Progenitor cell of endocrine pancreas (in vitro differentiated cells): ENCODE measurements at places on chromosomes 4 and X. TPM values are rescaled to one million over a fixed set of nuclear protein-coding genes. Genes with fewer than 3 reads are reported as not detected.

DNA sequence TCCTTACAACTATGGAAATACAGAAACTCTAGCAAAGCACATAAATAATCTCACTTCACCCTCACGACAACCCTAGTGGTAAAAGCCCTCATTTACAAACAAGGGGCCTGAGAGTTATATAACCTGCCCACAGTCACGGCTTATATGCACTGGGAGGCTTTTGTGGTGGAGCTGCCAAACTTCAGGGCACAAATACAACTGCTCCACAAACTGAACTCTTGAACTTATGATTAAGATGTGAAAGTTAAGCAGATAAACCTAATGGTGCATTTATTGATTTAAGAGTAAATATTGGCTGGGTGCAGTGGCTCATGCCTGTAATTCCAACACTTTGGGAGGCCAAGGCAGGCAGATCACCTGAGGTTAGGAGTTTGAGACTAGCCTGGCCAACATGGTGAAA, 19.0 kb downstream of the SLC2A9 start:
- H3K27me3 ChIP-seq = no peaks in the 10 kb centered on the region
- DNase-seq = no peak
- H3K4me1 ChIP-seq = peaks cover 15% of the 10 kb centered on the region
- H3K4me3 ChIP-seq = no peak overlapping the region
- no peaks in the 10 kb centered on the region for H3K36me3 ChIP-seq

GRCh38 chrX:100659431-100660137, 15.6 kb downstream of the SRPX2 start:
- peaks cover 2% of the 10 kb centered on the region for H3K4me1 ChIP-seq
- DNase-seq = no peak
- H3K27me3 ChIP-seq = no peaks in the 10 kb centered on the region
- H3K4me3 ChIP-seq = no peak overlapping the region
- no peaks in the 10 kb centered on the region for H3K36me3 ChIP-seq
- no peak overlapping the region for H3K27ac ChIP-seq

DNA sequence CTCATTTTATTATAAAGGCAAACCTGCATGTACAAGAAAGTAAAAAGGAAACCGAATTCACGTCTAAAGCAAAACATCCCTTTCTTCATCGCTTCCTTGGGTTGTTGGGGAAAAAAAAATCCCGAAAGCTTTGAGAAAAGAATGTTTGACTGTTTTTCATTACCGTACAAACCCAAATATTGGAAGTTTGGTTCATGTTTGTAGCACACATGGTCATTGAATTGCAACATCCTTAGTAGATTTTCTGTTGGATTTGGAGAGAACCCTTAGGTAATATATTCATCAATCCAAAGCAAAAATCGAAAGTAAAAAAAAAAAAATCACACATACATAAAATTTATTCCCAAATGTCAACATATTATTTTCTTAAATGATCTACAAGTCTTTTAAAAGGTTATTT, 420.3 kb downstream of the MAPK10 start:
- no peak overlapping the region for H3K4me3 ChIP-seq
- no peaks in the 10 kb centered on the region for H3K27me3 ChIP-seq
- DNase-seq = no peak
- peaks cover 12% of the 10 kb centered on the region for H3K36me3 ChIP-seq

GRCh38 chr4:90328558-90328957, 201.4 kb downstream of the CCSER1 start:
- no peak overlapping the region for H3K27ac ChIP-seq
- H3K27me3 ChIP-seq = no peaks in the 10 kb centered on the region
- H3K4me1 ChIP-seq = no peaks in the 10 kb centered on the region
- DNase-seq = no peak
- H3K4me3 ChIP-seq = no peak overlapping the region
- H3K36me3 ChIP-seq = no peaks in the 10 kb centered on the region

- no peak for DNase-seq
- no peak overlapping the region for H3K4me3 ChIP-seq
- no peaks in the 10 kb centered on the region for H3K36me3 ChIP-seq
Measured at GRCh38 chrX:100647739-100648138, 3.7 kb downstream of the SRPX2 start.

DNA sequence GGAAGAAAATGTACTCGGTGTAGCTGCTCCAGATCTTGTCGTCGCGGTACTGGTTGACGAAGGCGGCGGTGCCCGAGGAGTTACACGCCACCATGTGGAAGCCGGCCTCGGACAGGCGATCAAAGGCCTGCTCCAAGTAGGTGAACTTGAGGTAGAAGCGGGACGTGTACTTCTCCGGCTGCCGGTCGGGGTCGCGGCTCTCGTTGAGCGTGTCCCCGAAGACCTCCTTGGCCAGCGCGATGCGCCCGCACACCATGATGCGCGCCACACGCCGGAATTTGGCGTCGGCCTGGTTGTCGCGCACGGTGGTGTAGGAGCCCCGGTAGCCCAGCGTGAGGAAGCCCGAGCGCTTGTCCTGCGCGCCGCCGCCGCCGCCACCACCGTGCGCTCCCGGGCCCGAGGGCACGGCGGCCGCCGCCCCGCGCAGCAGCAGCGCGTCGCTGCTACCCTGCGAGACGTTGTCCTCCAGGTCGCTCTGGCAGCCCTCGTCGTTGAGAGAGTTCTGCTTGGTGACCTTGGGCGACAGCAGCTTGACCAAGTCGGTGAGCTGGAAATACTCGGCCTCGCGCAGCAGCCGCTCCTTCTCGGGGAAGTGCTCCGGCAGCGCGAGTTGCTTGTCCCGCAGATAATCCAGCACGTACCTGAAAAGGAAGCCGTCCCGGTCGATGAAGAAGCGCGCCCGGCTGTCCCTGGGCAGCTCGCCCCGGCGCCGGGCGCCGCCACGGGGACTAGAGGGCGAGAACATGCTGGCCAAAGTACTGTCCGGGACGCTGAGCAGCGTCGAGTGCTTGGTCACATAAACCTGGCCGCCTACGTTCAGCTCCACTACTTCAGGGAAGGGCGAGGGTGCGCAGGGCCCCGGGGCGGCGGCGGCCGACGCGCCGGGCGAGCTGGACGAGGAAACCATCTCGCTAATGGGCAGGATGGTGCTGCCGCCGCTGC, 775 bp downstream of the KCTD8 start:
- H3K4me3 ChIP-seq = peak overlapping the region; percentile 74
- peak; percentile 39 for DNase-seq
- no peaks in the 10 kb centered on the region for H3K36me3 ChIP-seq
- peak overlapping the region; percentile 93 for H3K27ac ChIP-seq

GRCh38 chrX:3295731-3296130, 50.7 kb downstream of the MXRA5 start:
- no peak overlapping the region for H3K27ac ChIP-seq
- DNase-seq = no peak
- H3K4me3 ChIP-seq = no peak overlapping the region
- H3K4me1 ChIP-seq = no peaks in the 10 kb centered on the region
- H3K36me3 ChIP-seq = no peaks in the 10 kb centered on the region

DNA sequence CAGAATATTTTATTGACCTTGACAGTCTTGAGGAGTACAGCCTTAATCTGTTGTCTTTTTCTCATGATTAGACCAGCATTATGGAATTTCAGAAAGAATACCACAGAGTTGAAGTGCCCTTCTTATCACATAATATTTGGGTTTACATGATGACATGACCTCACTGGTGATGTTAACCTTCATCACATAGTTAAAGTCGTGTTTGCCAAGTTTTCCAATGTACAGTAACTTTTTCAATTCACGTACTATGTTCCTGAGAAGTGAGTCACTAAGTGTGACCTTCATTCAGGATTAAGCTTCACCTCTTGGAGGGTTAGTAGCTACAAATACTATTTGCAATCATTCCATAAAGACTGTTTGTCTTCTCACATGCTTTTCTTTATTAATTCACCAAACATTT, 52.1 kb downstream of the RAB40A start:
- H3K4me1 ChIP-seq = peaks cover 17% of the 10 kb centered on the region
- H3K36me3 ChIP-seq = peaks cover 1% of the 10 kb centered on the region
- no peak for DNase-seq
- no peak overlapping the region for H3K4me3 ChIP-seq
- no peak overlapping the region for H3K27ac ChIP-seq
- no peaks in the 10 kb centered on the region for H3K27me3 ChIP-seq

- H3K27me3 ChIP-seq = peaks cover 12% of the 10 kb centered on the region
- H3K36me3 ChIP-seq = no peaks in the 10 kb centered on the region
- H3K4me3 ChIP-seq = no peak overlapping the region
- no peak overlapping the region for H3K27ac ChIP-seq
Measured at GRCh38 chrX:153477901-153478300, 7.5 kb upstream of the HAUS7 start.

GRCh38 chr4:161791796-161792556, 371.8 kb downstream of the FSTL5 start:
- H3K27ac ChIP-seq = no peak overlapping the region
- H3K4me3 ChIP-seq = no peak overlapping the region
- H3K36me3 ChIP-seq = no peaks in the 10 kb centered on the region
- H3K4me1 ChIP-seq = no peaks in the 10 kb centered on the region
- no peak for DNase-seq

- no peaks in the 10 kb centered on the region for H3K27me3 ChIP-seq
- H3K36me3 ChIP-seq = no peaks in the 10 kb centered on the region
- no peak overlapping the region for H3K27ac ChIP-seq
- no peak for DNase-seq
- peaks cover 3% of the 10 kb centered on the region for H3K4me1 ChIP-seq
- no peak overlapping the region for H3K4me3 ChIP-seq
Measured at GRCh38 chr4:171390626-171391025, 422.6 kb upstream of the GALNTL6 start.

- H3K4me3 ChIP-seq = peak overlapping the region; percentile 64
- H3K36me3 ChIP-seq = peaks cover 1% of the 10 kb centered on the region
- no peak for DNase-seq
- peak overlapping the region; percentile 82 for H3K27ac ChIP-seq
Measured at GRCh38 chr4:139017861-139018260, 2.3 kb downstream of the NOCT start.

GRCh38 chr4:39591290-39591689, 47.4 kb downstream of the SMIM14 start:
- H3K27me3 ChIP-seq = no peaks in the 10 kb centered on the region
- peaks cover 18% of the 10 kb centered on the region for H3K36me3 ChIP-seq
- no peak overlapping the region for H3K4me3 ChIP-seq
- no peak for DNase-seq
- no peaks in the 10 kb centered on the region for H3K4me1 ChIP-seq

- H3K27ac ChIP-seq = no peak overlapping the region
- DNase-seq = no peak
- no peaks in the 10 kb centered on the region for H3K36me3 ChIP-seq
Measured at GRCh38 chr4:108971473-108971872, 208.6 kb upstream of the ETNPPL start.

GRCh38 chr4:41360214-41360920, 103.6 kb downstream of the UCHL1 start:
- peak; percentile 47 for DNase-seq
- H3K4me1 ChIP-seq = peaks cover 13% of the 10 kb centered on the region
- peaks cover 48% of the 10 kb centered on the region for H3K27me3 ChIP-seq

DNA sequence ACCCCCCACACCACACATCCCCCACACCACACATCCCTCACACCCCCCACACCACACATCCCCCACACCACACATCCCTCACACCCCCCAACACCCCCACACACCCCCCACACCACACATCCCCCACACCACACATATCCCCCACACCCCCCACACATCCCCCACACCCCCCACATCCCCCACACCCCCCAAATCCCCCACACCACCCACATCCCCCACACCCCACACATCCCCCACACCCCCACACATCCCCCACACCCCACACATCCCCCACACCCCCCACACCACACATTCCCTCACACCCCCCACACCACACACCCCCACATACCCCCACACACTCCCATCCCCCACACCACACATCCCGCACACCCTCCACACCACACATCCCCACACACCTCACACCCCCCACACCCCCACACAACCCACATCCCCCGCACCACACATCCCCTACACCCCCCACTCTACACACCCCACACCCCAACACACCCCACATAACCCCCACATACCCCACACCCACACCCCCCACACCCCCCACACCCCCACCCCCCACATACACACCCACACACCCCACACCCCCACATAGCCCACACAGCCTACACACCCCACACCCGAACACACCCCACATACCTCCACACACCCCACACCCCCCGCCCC, 172.9 kb downstream of the DCLK2 start:
- no peak overlapping the region for H3K4me3 ChIP-seq
- DNase-seq = no peak
- no peaks in the 10 kb centered on the region for H3K27me3 ChIP-seq
- H3K36me3 ChIP-seq = peaks cover 3% of the 10 kb centered on the region
- peaks cover 9% of the 10 kb centered on the region for H3K4me1 ChIP-seq

GRCh38 chrX:134664202-134664601, 5.9 kb upstream of the PLAC1 start:
- no peaks in the 10 kb centered on the region for H3K36me3 ChIP-seq
- DNase-seq = no peak
- peaks cover under 1% of the 10 kb centered on the region for H3K4me1 ChIP-seq
- H3K4me3 ChIP-seq = no peak overlapping the region
- no peak overlapping the region for H3K27ac ChIP-seq

- H3K36me3 ChIP-seq = no peaks in the 10 kb centered on the region
- H3K27me3 ChIP-seq = peaks cover 26% of the 10 kb centered on the region
- DNase-seq = no peak
Measured at GRCh38 chr4:42710329-42710728, 53.4 kb upstream of the ATP8A1 start.

GRCh38 chrX:15050395-15050794, 177.2 kb downstream of the MOSPD2 start:
- H3K27ac ChIP-seq = no peak overlapping the region
- no peak overlapping the region for H3K4me3 ChIP-seq
- no peaks in the 10 kb centered on the region for H3K27me3 ChIP-seq
- H3K4me1 ChIP-seq = no peaks in the 10 kb centered on the region

DNA sequence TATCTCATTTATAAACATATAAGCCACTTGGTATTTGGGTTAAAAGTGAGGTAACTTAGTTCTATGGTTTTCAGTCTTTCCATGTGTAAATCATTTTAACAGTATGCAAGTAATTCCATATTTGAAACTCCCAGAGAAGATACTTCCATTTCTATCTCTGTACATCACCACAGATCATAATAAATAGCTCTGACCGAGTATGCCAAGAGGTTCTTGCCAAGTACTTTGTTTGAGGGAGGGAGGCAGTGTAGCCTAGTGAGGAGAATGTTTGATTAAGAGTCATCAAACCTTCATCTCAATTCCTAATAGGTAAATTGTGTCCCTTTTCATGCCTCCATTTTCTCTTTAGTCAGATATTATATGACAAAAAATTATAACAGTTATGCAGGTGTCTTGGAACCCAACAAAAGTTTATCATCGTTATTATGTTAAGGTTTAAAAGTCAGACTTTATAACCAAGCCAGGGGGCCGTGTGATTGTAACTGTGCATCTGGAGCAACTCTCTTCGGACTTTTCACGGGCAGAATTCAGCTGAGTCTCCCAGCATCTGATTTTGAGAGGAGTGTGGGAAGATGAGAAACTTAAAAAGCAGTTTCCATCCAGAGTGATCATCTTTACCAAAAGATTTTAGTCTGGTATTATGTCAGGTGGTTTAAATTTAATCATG, 123.8 kb downstream of the ANK2 start:
- H3K36me3 ChIP-seq = no peaks in the 10 kb centered on the region
- no peak overlapping the region for H3K4me3 ChIP-seq
- peaks cover 16% of the 10 kb centered on the region for H3K4me1 ChIP-seq
- DNase-seq = no peak
- peaks cover 35% of the 10 kb centered on the region for H3K27me3 ChIP-seq

GRCh38 chr4:67020438-67020797, 524.9 kb downstream of the CENPC start:
- no peaks in the 10 kb centered on the region for H3K36me3 ChIP-seq
- peaks cover 6% of the 10 kb centered on the region for H3K4me1 ChIP-seq
- H3K27me3 ChIP-seq = no peaks in the 10 kb centered on the region
- no peak overlapping the region for H3K27ac ChIP-seq

MPC1L gene
- not detected in 2 replicates for total RNA-seq

PAGE2 gene
- not detected in 2 replicates for total RNA-seq

PAK3 gene
- 16.8 and 18.4 TPM in 2 replicates for total RNA-seq

ARSD gene
- total RNA-seq = 76.8 and 82.1 TPM in 2 replicates

AMOT gene
- 444 and 494 TPM in 2 replicates for total RNA-seq

TCEAL2 gene
- 5.9 and 7.2 TPM in 2 replicates for total RNA-seq

ADH7 gene
- total RNA-seq = not detected in 2 replicates

HAUS7 gene
- total RNA-seq = 22.3 and 22.9 TPM in 2 replicates

FGFR3 gene
- 169 and 185 TPM in 2 replicates for total RNA-seq

SSX4B gene
- total RNA-seq = not detected in 2 replicates

HSFX3 gene
- total RNA-seq = not detected in 2 replicates
